ENCODE measurements at places on chromosomes 16 and 17. TPM values are rescaled to one million over a fixed set of nuclear protein-coding genes. Genes with fewer than 3 reads are reported as not detected.

DNA sequence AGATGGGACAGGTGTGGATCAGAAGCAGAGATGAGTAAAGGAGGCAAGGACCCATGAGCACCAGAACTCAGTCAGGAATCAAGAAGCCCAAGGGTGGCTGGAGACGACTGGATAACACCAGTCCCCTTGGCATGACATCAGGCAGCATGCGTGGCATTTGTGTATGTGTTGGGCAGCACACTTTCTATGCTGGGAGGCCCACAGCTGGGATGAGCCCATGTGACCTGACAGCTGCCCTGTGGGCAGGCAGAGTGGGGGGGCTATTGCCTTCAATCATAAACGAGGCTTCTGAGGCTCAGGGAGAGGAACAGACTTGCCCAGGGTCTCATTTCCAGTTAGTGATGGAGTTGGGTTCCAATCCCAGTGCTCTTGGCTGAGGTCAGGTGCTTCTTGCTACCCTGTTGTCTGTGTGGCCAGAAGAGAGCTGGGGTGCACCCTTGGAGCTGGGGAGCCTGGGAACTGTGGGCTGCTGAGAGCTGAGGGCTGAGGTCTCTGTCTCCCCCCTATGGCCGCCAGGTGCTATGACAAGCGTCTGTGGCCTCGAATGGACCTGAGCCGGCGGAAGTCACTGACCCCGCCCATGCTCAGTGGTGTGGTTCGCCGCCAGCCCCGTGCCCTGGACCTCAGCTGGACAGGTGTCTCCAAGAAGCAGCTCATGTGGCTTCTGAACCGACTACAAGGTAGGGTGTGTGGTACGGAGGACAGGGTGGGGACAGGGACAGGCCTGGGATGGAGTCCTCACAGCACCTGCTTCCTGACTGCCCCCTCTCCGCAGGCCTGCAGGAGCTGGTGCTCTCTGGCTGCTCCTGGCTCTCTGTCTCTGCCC is 7.1 kb upstream of the ORAI3 start:
- peak; percentile 85 for DNase-seq

ST6GALNAC2 gene
- polyA plus RNA-seq: 3.9 TPM

DNAAF8 gene
- polyA plus RNA-seq: 0.78 TPM

DNA sequence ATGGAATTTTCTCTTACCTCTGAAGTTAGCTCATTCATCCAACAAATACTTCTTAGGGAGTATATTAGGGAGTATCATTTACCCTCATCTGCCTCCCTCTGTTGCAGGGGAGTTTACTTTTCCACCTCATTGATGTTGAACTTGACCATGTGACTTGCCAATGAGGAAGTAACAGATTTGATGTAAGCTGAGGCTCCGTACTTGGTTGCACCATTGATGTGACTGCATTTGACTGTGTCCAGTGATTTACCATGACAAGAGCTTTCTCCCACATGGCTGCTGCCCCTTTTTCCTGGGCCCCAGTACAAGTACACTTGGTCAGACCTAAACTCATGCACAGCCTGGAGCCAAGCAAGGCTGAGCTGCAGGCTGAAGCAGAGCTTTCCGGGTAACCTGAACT is 81.6 kb upstream of the HS3ST2 start:
- no peak for DNase-seq

DNA sequence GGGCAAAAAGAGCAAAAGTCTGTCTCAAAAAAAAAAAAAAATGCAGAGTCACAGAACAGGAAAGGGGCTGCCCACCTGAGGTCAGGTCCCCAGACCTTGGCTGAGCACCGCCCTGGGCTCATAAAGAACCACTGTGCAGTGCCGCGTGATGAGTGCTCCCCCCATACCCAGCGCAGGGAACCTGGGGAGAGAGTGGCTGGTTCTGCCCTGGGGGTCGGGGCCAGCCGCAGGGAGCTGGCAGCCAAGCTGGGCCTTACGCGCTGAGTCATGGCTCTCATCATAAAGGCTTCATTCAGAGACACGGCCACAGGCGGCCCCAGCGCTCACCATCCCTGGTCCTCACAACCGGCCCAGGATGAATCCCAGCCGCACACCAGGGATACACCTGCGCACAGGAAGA is 80.7 kb downstream of the RAB11FIP4 start:
- DNase-seq: no peak

DNA sequence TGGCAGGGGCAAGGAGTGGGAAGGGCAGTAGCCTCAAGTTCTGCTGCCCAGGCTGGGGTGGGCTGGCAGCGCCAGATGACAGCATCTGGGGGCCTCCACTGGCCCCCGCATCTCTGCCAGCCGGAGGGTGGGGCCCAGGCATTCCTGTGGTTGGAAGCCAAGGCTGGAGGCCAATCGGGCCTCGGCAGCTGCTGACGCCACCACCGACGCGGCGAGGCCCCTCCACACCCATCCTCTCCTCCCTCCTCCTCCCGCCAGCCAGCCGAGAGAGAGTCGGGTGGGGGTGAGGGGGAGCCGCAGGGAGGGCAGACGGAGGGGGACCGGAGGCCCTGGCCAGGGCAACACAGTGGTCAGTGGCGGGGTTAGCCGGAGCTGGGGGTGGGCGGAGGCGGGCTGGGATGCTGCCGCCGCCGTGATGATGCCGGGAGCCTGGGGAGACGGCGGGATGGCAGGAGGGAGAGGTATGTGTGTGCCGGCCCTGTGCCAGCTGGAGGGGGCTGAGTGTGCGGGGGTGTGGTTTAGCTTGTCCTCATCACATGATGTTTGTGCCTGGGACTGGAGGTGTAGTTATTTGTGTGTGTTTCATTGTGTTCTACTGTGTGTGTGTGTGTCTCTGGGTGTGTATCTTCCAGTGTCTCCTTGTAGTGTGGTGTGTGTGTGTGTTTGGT is 36.6 kb downstream of the ARHGAP23 start:
- DNase-seq: peak; percentile 82

YBX2 gene
- polyA plus RNA-seq: 2.8 TPM

- DNase-seq: peak; percentile 84
Measured at GRCh38 chr16:15642557-15643047, 352 bp downstream of the MARF1 start.

GRCh38 chr17:81534157-81535006 is 6.2 kb downstream of the FSCN2 start:
- no peak for DNase-seq

DNA sequence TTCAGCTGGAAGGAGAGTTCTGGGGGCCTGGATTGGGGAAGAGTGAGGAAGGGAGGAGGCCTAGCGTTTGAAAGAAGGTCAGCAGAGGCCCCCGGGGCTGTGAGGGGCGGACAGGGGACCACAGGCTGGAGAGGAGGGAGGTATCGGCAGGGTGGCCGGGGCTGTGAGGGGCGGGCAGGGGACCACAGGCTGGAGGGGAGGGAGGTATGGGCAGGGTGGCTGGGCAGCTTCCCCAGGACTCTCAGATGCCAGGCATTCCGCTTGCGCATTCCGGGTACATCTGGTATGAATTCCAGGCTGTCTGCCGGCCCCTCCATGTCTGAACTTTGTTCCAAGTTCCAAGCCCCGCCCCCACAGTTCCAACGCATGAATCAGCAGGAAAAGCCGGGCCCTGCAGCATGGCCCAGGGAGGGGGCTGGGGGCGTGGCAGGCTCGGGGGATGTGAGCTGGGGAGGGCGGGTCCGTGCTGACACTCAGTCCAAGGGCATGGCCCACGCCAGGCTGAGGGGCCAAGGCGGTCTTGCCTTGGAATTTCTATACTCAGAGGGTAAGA is 4.3 kb upstream of the TLCD2 start:
- DNase-seq: peak; percentile 97

CDH8 gene
- polyA plus RNA-seq: 2.0 TPM

- no peak for DNase-seq
Measured at GRCh38 chr17:41256291-41256685, 1.1 kb downstream of the KRTAP9-9 start.

GRCh38 chr17:49987681-49988441 is 7.2 kb downstream of the DLX3 start:
- no peak for DNase-seq

KIF2B gene
- polyA plus RNA-seq: not detected

PPY gene
- 0.34 TPM for polyA plus RNA-seq

CD300E gene
- polyA plus RNA-seq: 0.12 TPM

GRCh38 chr17:49045376-49045775 is 48.2 kb downstream of the IGF2BP1 start:
- DNase-seq: no peak

TBC1D28 gene
- polyA plus RNA-seq: not detected

- DNase-seq: no peak
Measured at GRCh38 chr17:79115487-79115886, 40.9 kb downstream of the ENGASE start.

FOXO3B gene
- 2.6 TPM for polyA plus RNA-seq

MYO18A gene
- polyA plus RNA-seq: 46.2 TPM

DNA sequence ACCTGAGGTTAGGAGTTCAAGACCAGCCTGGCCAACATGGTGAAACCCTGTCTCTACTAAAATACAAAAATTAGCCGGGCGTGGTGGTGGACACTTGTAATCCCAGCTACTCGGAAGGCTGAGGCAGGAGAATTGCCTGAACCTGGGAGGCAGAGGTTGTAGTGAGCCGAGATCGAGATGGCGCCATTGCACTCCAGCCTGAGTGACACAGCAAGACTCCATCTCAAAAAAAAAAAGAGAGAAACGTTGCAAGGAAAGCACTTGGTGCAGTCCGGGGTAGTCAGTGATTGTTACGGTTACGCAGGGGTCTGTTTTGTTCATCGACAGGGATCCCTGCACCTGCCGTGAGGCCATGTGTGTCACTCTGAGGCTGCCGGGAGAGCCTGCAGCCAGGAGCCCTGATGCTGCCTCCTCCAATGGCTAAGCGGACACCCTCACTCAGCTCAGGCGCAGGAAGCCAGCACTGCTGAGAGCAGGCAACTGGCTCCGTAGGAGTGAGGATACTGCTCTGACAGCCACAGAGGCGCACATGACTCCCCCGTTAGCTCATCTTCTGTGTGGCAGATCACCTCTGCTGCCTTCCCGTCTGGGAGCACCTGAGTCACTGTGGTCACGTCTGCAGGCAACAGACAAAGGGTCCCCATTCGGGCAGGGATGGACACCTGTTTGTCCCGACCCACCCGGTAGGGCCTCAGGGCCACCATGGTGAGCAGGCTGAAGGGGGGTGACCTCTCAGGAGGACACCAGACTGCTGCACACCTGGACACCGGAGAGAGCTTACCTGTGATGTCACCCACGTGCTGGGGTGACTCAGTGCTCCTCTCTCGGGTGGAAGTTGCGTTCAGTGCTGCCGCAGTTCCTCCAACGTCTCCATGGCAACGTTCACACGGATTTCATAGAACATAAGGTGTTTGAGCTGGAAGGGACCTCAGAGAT is 5.2 kb upstream of the RAB26 start:
- no peak for DNase-seq

C16orf74 gene
- 6.6 TPM for polyA plus RNA-seq

DNA sequence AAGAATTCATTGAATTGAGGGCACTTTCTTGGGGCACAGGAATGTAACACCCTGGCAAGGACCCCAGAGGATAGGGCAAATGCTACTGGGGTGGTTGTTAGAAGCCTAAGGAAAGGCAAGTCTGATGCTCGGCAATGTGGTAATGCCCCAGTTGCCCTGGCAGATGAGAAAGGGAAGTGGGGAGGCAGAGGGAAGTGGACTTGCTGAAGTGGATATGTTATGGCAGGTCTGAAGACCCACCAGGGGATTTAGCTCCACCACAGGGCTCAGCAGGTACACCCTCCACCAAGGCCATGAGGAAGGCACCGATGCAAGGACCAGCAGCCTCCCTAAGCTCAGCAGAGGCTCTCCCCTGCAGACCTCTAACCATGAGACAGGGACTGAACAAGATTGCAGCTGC is 184.8 kb downstream of the IRX5 start:
- no peak for DNase-seq

DNA sequence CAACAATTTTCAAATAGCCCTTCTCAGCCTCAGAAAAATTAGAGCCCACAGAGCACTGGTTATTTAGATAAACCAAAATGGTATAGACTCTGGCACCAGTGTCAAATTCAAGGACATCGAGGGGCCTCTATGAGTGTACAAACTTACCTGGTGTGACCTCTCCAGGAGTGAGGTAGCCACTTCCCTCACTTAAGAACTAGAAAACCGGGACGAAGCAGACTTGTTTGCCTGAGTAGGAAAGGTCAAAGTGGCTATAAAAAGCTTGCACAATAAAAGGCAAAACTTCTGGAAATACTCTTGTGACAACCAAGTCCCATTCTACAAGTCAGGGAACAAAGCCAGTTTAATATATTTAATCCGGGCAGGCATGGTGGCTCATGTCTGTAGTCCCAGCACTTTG is 39.2 kb upstream of the PRSS54 start:
- peak; percentile 12 for DNase-seq
